ENCODE measurements at places on chromosomes 5 and 9. TPM values are rescaled to one million over a fixed set of nuclear protein-coding genes. Genes with fewer than 3 reads are reported as not detected.

The ANKRD34B gene
- total RNA-seq = not detected

The ERP44 gene
- 15.7 TPM for total RNA-seq

The ATOX1 gene
- 46.6 TPM for total RNA-seq

The CDH6 gene
- total RNA-seq = not detected

The SLC35D2 gene
- total RNA-seq = 4.2 TPM

The MYOT gene
- not detected for total RNA-seq

The TRIM7 gene
- 1.1 TPM for total RNA-seq

The SPATA31D4 gene
- total RNA-seq = not detected

The CBY3 gene
- total RNA-seq = 0.55 TPM

The LOX gene
- not detected for total RNA-seq

The HNRNPK gene
- total RNA-seq = 726 TPM

The ECM2 gene
- not detected for total RNA-seq

The EQTN gene
- not detected for total RNA-seq

The PCDHGB2 gene
- 0.13 TPM for total RNA-seq

The TEK gene
- not detected for total RNA-seq

The PCDHB14 gene
- not detected for total RNA-seq

The IL4 gene
- not detected for total RNA-seq

The CDH9 gene
- not detected for total RNA-seq

The FAM151B gene
- total RNA-seq = not detected

The FBLL1 gene
- 0.21 TPM for total RNA-seq

The CLIC3 gene
- 3.6 TPM for total RNA-seq

The ABCA1 gene
- total RNA-seq = 0.03 TPM

The CD72 gene
- total RNA-seq = 15.0 TPM

The PRDM9 gene
- total RNA-seq = not detected

The ZNF366 gene
- not detected for total RNA-seq

The PTRH1 gene
- total RNA-seq = 10.2 TPM
